ENCODE measurements at places on chromosomes 7 and 10. TPM values are rescaled to one million over a fixed set of nuclear protein-coding genes. Genes with fewer than 3 reads are reported as not detected.

- H3K27ac ChIP-seq: no peak overlapping the region
- no peaks in the 10 kb centered on the region for H3K4me1 ChIP-seq
- H3K4me3 ChIP-seq: no peak overlapping the region
- DNase-seq: peak; percentile 26
- H3K27me3 ChIP-seq: no peaks in the 10 kb centered on the region
- H3K36me3 ChIP-seq: no peaks in the 10 kb centered on the region
Measured at GRCh38 chr10:29377333-29377961, 88.6 kb downstream of the LYZL1 start.

CAV2 gene
- polyA plus RNA-seq: 29.7 TPM

GRCh38 chr7:121578669-121579068 lies 182.6 kb upstream of the FAM3C start:
- H3K27me3 ChIP-seq: no peaks in the 10 kb centered on the region
- no peak overlapping the region for H3K4me3 ChIP-seq
- no peak overlapping the region for H3K27ac ChIP-seq
- no peaks in the 10 kb centered on the region for H3K4me1 ChIP-seq

PTPN20 gene
- 0.78 TPM for polyA plus RNA-seq

All from thymus (tissue), 14 donors.